ENCODE measurements at places on chromosomes 7 and 10. TPM values are rescaled to one million over a fixed set of nuclear protein-coding genes. Genes with fewer than 3 reads are reported as not detected.

The TAS2R5 gene
- 1.7 TPM for total RNA-seq

GRCh38 chr7:26052706-26053105 lies 99.3 kb upstream of the NFE2L3 start:
- peak; percentile 49 for DNase-seq
- H3K4me3 ChIP-seq, result no peak overlapping the region
- H3K27ac ChIP-seq, result no peak overlapping the region
- no peaks in the 10 kb centered on the region for H3K36me3 ChIP-seq
- peaks cover 13% of the 10 kb centered on the region for H3K4me1 ChIP-seq

- H3K36me3 ChIP-seq, result no peaks in the 10 kb centered on the region
- H3K27ac ChIP-seq, result no peak overlapping the region
- H3K4me3 ChIP-seq, result peak overlapping the region; percentile 43
- DNase-seq, result no peak
- peaks cover 3% of the 10 kb centered on the region for H3K4me1 ChIP-seq
Observed at GRCh38 chr7:25855854-25856782, 295.9 kb upstream of the NFE2L3 start.

GRCh38 chr7:18552943-18553604 lies 57.5 kb downstream of the HDAC9 start:
- DNase-seq, result no peak
- H3K36me3 ChIP-seq, result no peaks in the 10 kb centered on the region
- no peaks in the 10 kb centered on the region for H3K27me3 ChIP-seq
- no peak overlapping the region for H3K4me3 ChIP-seq
- no peak overlapping the region for H3K27ac ChIP-seq
